HT1080 (cell line): ENCODE measurements at places on chromosomes 7 and 10. TPM values are rescaled to one million over a fixed set of nuclear protein-coding genes. Genes with fewer than 3 reads are reported as not detected.

Gene NEURL1
- not detected in 2 replicates for total RNA-seq

Gene RBP3
- total RNA-seq: not detected in 2 replicates

Gene NYAP1
- 0.10 and 0.20 TPM in 2 replicates for total RNA-seq

Gene DIP2C
- total RNA-seq: 2.4 and 3.2 TPM in 2 replicates

Gene IQUB
- not detected in 2 replicates for total RNA-seq

Gene CPA4
- 25.9 and 29.9 TPM in 2 replicates for total RNA-seq

Gene GOLGA7B
- 0.33 and 0.39 TPM in 2 replicates for total RNA-seq

Gene NKX1-2
- 0.05 TPM in 1 of 2 replicates, not detected in the other for total RNA-seq

Gene PILRA
- total RNA-seq: 0.61 and 1.2 TPM in 2 replicates
